ENCODE measurements at places on chromosomes 3 and 15.

DNA sequence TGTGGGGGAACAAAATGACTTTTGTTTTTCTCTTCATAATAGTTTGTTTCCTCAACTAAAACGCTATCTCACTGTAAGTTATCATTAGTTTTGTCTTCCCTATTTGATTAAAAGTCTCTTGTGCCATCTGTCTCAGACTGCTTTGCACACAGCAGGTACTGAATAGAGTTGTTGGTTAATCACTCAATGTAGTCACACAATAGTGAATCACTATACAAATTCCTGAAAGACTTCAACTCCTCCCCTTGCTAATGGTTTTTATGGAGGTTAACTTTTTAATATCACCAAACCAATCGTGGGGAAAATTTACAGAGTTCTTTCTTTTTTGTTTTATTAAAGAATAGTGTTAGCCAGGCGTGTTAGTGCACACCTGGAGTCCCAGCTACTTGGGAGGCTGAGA lies 2.6 kb upstream of the NGLY1 start:
- no peaks in the 10 kb centered on the region for H3K36me3 ChIP-seq
- no peak for DNase-seq
- H3K27me3 ChIP-seq = no peaks in the 10 kb centered on the region

- H3K27me3 ChIP-seq = no peaks in the 10 kb centered on the region
- H3K27ac ChIP-seq = no peak overlapping the region
- H3K36me3 ChIP-seq = no peaks in the 10 kb centered on the region
- H3K4me1 ChIP-seq = no peaks in the 10 kb centered on the region
Measured at GRCh38 chr3:151630035-151630434, 103.7 kb upstream of the AADACL2 start.

DNA sequence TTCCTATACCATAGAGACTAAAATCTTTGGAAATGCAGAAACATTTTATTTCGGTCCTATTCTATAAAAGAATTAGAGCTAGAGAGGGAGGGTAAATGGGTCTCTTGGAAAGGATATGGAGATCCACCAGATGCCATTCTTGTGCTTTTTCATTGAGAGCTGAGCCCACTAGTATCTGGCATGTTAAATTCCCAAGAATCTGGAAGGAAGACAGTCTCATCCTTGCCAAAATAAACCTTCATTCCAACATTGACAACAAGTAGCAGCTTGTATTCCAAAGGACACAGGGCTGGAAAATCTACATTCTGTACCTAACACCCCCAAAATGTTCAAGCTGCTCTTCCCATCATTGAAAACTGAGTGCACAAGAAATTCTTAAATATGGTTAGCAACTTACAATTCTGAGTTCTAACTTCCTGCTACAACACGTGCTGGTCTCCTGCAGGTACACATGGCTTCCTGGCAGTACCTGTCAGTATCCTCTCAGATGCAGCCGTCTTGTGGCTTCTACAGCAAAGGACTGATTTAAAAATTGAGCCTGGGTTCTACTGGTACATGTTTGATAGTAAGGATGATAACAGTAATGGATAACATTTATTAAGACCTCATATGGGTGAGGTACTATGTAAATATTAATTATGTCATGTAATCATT lies 348.1 kb downstream of the SV2B start:
- peaks cover 3% of the 10 kb centered on the region for H3K27me3 ChIP-seq
- H3K4me1 ChIP-seq = no peaks in the 10 kb centered on the region
- H3K27ac ChIP-seq = no peak overlapping the region

- no peaks in the 10 kb centered on the region for H3K27me3 ChIP-seq
- no peaks in the 10 kb centered on the region for H3K4me1 ChIP-seq
- H3K4me3 ChIP-seq = no peak overlapping the region
Measured at GRCh38 chr3:87498358-87499080, 222.1 kb upstream of the POU1F1 start.

GRCh38 chr3:12508291-12508700 lies 24.0 kb downstream of the TSEN2 start:
- no peaks in the 10 kb centered on the region for H3K4me1 ChIP-seq
- peaks cover 11% of the 10 kb centered on the region for H3K36me3 ChIP-seq
- no peak overlapping the region for H3K4me3 ChIP-seq
- H3K27me3 ChIP-seq = no peaks in the 10 kb centered on the region

- H3K36me3 ChIP-seq = peaks cover 72% of the 10 kb centered on the region
- H3K27ac ChIP-seq = no peak overlapping the region
- no peak overlapping the region for H3K4me3 ChIP-seq
- DNase-seq = no peak
- no peaks in the 10 kb centered on the region for H3K27me3 ChIP-seq
- H3K4me1 ChIP-seq = no peaks in the 10 kb centered on the region
Measured at GRCh38 chr15:73570355-73571032, 62.7 kb downstream of the NPTN start.

DNA sequence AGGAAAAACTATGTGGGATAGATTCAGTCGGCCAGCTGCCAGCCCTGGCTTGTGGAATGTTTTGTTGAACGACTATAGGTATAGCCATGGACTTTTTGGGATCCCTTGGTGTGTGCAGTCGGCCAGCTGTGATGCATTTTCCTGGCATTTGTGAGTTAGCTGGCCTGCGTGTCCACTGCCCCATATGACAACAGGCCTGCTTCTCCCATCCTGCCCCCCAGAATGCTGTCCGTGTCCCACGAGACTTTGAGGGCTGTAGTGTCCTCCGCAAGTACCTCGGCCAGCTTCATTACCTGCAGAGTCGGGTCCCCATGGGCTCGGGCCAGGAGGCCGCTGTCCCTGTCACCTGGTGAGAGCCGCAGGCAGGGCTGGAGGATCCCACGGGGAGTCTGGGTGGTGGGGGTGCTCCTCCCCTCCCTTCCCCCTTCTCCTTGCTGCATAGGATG lies 23.6 kb downstream of the PTPN23 start:
- no peak overlapping the region for H3K4me3 ChIP-seq
- no peak overlapping the region for H3K27ac ChIP-seq
- no peak for DNase-seq
- H3K36me3 ChIP-seq = peaks cover 41% of the 10 kb centered on the region
- H3K27me3 ChIP-seq = no peaks in the 10 kb centered on the region
- no peaks in the 10 kb centered on the region for H3K4me1 ChIP-seq

- no peaks in the 10 kb centered on the region for H3K36me3 ChIP-seq
- no peak for DNase-seq
- H3K4me3 ChIP-seq = no peak overlapping the region
Measured at GRCh38 chr3:10453431-10454163, 51.8 kb downstream of the ATP2B2 start.

- no peak overlapping the region for H3K27ac ChIP-seq
- H3K36me3 ChIP-seq = no peaks in the 10 kb centered on the region
- H3K27me3 ChIP-seq = no peaks in the 10 kb centered on the region
- no peak for DNase-seq
- H3K4me3 ChIP-seq = no peak overlapping the region
- no peaks in the 10 kb centered on the region for H3K4me1 ChIP-seq
Measured at GRCh38 chr3:4320096-4320911, 17.1 kb downstream of the SETMAR start.

DNA sequence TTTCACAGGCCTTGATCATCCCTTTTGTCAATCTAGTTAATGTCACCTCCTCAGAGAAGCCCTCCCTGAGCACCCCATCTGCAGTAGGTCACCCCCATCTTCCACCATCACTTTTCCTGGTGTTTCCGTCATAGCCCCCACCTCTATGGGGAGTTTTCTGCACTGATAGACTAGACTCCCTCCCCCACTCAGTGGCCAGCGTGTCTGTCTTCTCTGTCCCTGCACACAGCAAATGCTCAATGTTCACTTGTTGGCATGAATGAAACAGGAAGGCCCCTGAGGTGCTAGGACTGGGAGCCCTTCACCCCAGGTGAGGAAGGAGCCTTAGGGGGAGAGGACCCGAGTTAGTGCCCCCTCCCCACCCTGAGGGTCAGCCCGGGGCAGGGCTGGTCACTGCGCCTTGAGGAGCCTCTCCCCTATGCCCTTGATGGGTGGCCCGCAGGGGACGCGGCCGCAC lies 15.8 kb upstream of the FANCD2 start:
- H3K4me1 ChIP-seq = peaks cover 34% of the 10 kb centered on the region
- no peak overlapping the region for H3K27ac ChIP-seq
- peak overlapping the region; percentile 38 for H3K4me3 ChIP-seq
- no peaks in the 10 kb centered on the region for H3K27me3 ChIP-seq

DNA sequence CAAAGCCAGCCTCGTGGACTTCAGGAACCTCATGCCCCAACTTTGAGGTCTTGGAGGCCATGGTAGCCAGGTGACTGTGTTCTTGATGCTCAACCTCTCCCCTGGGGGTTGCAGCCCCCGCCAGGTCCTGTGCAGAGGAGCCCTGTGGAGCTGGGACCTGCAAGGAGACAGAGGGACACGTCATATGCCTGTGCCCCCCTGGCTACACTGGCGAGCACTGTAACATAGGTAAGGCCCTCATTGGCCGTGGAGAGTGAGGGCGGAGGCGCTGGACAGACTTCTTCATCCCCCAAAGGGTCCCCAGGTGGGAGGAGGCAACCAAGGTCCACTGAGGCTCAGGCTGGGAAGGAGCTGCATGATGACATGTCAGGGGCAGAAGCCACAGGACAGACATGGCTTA lies 35.1 kb downstream of the HAPLN3 start:
- no peak overlapping the region for H3K4me3 ChIP-seq
- DNase-seq = no peak
- no peaks in the 10 kb centered on the region for H3K36me3 ChIP-seq
- no peaks in the 10 kb centered on the region for H3K27me3 ChIP-seq
- no peaks in the 10 kb centered on the region for H3K4me1 ChIP-seq

DNA sequence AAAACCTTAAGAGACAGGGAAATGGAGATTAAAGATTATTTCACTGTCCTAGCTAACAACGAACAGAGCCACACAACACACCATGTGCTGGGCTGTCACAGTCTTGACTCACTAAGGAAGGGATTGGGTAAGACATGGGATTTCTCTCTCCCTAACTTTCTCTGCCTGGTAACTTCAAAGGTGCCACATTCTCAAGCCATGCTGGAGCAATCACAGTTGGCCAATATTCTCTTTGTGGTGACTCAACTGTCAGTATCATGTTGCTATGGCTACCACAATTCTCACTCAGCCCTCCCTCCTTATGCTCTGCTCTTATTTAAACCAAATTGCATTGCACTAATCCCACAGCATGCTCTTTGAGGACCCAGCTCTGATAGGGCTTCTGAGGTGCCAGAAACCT lies 74.0 kb downstream of the OXNAD1 start:
- DNase-seq = peak; percentile 33
- H3K4me3 ChIP-seq = no peak overlapping the region
- no peaks in the 10 kb centered on the region for H3K27me3 ChIP-seq

DNA sequence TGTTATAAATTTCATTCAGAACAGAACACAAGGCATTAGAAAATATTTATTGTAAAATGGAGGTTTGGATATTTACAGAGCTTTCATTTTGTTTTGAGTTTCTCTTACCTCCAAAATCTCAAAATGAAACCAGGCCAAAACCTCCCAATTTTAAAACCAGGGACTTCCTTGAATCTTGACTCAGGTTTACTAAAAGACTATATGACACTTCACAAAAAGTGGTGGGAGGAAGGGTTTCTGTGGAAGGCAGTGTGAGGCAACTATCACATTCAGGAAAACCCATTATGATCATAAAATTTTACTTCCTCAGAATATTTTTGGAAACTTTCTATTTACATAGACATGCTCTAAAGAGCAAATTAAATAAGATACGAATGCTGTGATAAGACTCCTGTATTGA lies 205.8 kb upstream of the EOMES start:
- H3K4me1 ChIP-seq = no peaks in the 10 kb centered on the region
- no peaks in the 10 kb centered on the region for H3K27me3 ChIP-seq
- no peak overlapping the region for H3K4me3 ChIP-seq
- no peaks in the 10 kb centered on the region for H3K36me3 ChIP-seq

- H3K4me3 ChIP-seq = no peak overlapping the region
- no peaks in the 10 kb centered on the region for H3K36me3 ChIP-seq
- no peaks in the 10 kb centered on the region for H3K27me3 ChIP-seq
- no peak for DNase-seq
Measured at GRCh38 chr3:144119633-144120032, 148.0 kb downstream of the DIPK2A start.

DNA sequence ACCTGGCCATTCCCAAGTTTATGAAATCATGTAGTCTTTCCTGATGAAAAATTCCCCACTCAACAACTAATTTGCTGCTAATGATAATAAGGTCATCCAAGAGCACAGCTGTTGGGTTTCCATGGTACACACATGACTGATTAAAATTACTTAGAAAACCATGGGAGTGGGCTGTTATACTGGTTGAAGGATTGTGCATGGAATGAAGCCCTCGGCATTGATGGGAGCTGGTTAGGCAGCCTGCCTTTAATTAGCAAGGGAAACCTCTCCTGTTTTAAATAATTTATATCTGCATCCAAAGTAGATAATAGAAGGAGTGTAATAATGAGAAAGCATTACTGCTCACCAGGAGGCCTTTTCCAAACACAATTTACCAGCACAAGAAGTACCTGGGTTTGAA lies 235.1 kb upstream of the CFAP20DC start:
- no peaks in the 10 kb centered on the region for H3K36me3 ChIP-seq
- no peaks in the 10 kb centered on the region for H3K27me3 ChIP-seq
- H3K4me1 ChIP-seq = peaks cover 6% of the 10 kb centered on the region
- no peak overlapping the region for H3K4me3 ChIP-seq
- DNase-seq = no peak

DNA sequence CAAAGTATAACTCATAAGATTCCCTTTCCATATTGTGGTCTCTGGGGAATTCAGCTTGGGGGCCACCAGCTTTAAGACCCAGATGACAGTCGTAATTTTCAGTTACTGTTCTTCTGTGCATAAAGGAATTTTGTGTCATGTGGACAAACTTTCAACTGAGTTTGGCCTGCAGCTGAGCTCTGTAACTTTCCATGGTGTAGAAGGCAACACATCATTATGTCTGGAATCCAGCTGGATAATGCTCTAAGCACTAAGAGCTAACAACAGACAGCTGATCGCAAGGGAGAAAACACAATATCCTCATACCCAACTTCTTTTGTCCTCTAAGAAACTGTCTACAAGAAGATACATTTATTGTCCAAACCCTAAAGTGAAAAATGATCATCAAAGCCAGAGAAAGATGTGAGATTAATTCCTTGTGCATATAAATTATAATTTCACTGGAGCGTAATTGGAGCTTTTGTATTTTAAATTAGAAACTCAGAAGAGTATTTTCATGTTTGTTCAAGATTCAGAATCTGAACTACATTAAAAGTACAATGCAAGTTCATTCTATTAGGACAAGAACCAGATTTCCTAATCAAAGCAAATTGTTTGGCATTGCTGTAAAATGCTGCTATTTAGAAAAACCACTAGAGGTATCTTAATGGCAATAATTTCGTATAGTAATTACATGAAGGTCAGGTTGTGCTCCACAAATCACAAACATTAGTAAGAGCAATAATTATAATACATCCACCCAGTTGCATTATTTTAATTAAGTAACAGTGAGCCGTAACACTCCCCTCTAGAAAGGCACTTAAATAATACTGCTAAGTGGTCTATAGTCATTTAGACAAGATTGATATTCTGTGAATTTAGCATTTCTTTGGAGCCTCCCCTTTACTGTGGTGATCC lies 218.8 kb downstream of the ATP8B4 start:
- no peak overlapping the region for H3K4me3 ChIP-seq
- H3K4me1 ChIP-seq = no peaks in the 10 kb centered on the region
- no peaks in the 10 kb centered on the region for H3K27me3 ChIP-seq
- H3K36me3 ChIP-seq = peaks cover 33% of the 10 kb centered on the region
- no peak overlapping the region for H3K27ac ChIP-seq

- H3K27ac ChIP-seq = no peak overlapping the region
- H3K36me3 ChIP-seq = no peaks in the 10 kb centered on the region
- H3K27me3 ChIP-seq = no peaks in the 10 kb centered on the region
- no peak for DNase-seq
- H3K4me1 ChIP-seq = no peaks in the 10 kb centered on the region
- H3K4me3 ChIP-seq = no peak overlapping the region
Measured at GRCh38 chr15:61811952-61812351, 248.3 kb downstream of the VPS13C start.

- no peak for DNase-seq
- H3K36me3 ChIP-seq = no peaks in the 10 kb centered on the region
- H3K27ac ChIP-seq = no peak overlapping the region
- H3K4me1 ChIP-seq = peaks cover 14% of the 10 kb centered on the region
- H3K27me3 ChIP-seq = peaks cover 5% of the 10 kb centered on the region
Measured at GRCh38 chr3:194283221-194284006, 67.7 kb downstream of the CPN2 start.
